ENCODE measurements at places on chromosomes 7 and 10. TPM values are rescaled to one million over a fixed set of nuclear protein-coding genes. Genes with fewer than 3 reads are reported as not detected.

DNA sequence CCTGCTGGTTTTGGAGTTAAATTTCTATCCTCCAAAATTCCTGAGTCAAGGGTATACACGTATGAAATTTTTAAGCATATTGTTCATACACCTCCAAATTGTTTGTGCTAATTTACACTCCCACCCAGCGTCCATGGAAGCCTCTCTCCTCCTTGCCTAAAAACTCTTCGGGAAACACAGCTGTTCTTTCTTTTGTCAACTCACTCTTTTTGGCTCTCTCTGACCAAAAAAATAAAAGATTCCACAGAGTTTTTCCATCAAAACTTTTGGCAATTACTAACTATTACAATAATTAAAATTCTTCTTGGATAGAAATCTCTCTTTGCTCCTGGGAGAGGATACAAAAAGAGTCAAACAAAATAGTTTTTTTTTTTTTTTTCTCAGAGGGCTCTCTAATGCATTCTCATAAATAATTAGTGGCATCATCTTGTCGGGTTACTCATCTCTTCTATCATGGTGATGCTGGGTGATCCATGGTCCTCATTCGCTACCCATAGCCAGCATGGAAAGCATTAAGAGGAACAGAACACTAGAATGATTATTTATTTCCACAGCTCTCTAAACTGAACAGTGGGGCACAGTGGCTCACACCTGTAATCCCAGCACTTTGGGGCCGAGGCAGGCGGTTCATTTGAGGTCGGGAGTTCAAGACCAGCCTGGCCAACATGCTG lies 310.7 kb downstream of the SFMBT2 start:
- no peak overlapping the region for H3K4me3 ChIP-seq
- no peak for DNase-seq
- no peak overlapping the region for H3K27ac ChIP-seq
- no peaks in the 10 kb centered on the region for H3K36me3 ChIP-seq

- peaks cover 6% of the 10 kb centered on the region for H3K36me3 ChIP-seq
- DNase-seq: no peak
- H3K4me3 ChIP-seq: no peak overlapping the region
- no peaks in the 10 kb centered on the region for H3K27me3 ChIP-seq
Measured at GRCh38 chr10:78963074-78964034, 105.4 kb upstream of the ZMIZ1 start.

- DNase-seq: peak; percentile 26
- no peak overlapping the region for H3K4me3 ChIP-seq
- H3K27me3 ChIP-seq: peaks cover 3% of the 10 kb centered on the region
- peaks cover 6% of the 10 kb centered on the region for H3K36me3 ChIP-seq
Measured at GRCh38 chr7:78702770-78703169, 750.7 kb downstream of the MAGI2 start.

- peaks cover 18% of the 10 kb centered on the region for H3K4me1 ChIP-seq
- H3K27ac ChIP-seq: peak overlapping the region; percentile 98
- DNase-seq: peak; percentile 37
- no peaks in the 10 kb centered on the region for H3K27me3 ChIP-seq
Measured at GRCh38 chr7:87152897-87153641, 816 bp downstream of the DMTF1 start.

The ZNF316 gene
- 27.1 TPM for total RNA-seq

GRCh38 chr7:136399385-136399784 lies 422.2 kb upstream of the MTPN start:
- DNase-seq: no peak
- H3K27me3 ChIP-seq: peaks cover 85% of the 10 kb centered on the region
- no peak overlapping the region for H3K4me3 ChIP-seq

The CYP51A1 gene
- 124 TPM for total RNA-seq

DNA sequence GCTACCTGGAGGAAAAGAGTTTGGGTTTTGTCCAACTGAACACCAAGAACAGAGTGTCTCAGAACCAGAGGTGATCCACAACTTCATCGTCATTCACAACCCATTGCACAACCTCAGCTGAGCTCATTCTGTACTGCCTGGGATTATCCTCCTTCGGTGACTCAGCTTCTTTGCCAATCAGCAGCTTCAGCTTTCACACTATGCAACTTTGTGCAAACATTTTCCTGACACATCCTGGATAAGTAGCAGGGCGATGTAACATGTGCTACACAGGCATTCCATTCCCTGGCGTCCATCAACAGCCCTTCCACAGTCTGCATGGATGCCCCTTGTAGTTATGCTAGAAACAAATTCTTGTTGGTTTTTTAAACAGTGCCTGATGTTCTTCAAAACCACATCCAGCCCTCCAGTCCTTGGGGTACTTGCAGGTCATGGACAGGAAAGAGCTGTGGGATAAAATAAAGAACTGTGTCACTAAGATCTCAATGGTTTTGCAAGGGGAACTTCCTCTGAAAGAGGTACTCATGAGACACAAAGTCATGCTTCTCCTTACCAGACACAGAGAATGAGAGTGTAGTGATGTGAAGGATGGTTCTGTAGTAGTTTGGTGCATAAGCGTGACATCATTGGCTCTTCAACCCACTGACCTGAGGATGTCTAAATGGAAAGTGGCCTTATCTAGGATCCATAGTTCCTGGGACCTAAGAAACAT lies 478.5 kb downstream of the KIF20B start:
- no peaks in the 10 kb centered on the region for H3K27me3 ChIP-seq
- H3K4me1 ChIP-seq: peaks cover 54% of the 10 kb centered on the region
- peak; percentile 98 for DNase-seq
- H3K4me3 ChIP-seq: peak overlapping the region; percentile 28
- H3K27ac ChIP-seq: peak overlapping the region; percentile 99

GRCh38 chr7:2379821-2380450 lies 23.5 kb upstream of the CHST12 start:
- no peak overlapping the region for H3K4me3 ChIP-seq
- H3K36me3 ChIP-seq: peaks cover 91% of the 10 kb centered on the region
- H3K4me1 ChIP-seq: peaks cover 5% of the 10 kb centered on the region
- H3K27me3 ChIP-seq: no peaks in the 10 kb centered on the region
- H3K27ac ChIP-seq: no peak overlapping the region

The ADCYAP1R1 gene
- total RNA-seq: not detected

DNA sequence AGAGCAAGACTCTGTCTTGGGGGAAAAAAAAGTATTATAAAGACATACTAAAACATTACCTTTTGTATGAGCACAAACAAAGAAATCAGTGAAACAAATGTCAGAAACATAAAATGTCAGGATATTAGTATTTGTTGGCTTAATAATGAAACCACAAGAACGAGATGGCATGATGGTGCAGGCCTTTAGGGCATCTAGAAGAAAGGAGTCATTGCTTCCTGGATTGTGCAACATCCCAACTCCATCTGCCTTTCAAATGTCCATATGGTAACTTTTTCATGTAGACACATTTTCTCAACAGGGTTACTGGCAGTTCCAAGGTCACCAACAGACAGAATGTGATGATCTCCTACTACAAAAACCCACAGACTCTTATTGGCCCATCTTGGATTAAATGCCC lies 96.6 kb downstream of the ZNF248 start:
- H3K4me3 ChIP-seq: no peak overlapping the region
- no peaks in the 10 kb centered on the region for H3K27me3 ChIP-seq
- no peak overlapping the region for H3K27ac ChIP-seq
- DNase-seq: no peak

The RNF148 gene
- total RNA-seq: 0.63 TPM

GRCh38 chr10:10892290-10892875 lies 125.3 kb upstream of the CELF2 start:
- H3K27me3 ChIP-seq: no peaks in the 10 kb centered on the region
- H3K27ac ChIP-seq: no peak overlapping the region
- no peak overlapping the region for H3K4me3 ChIP-seq
- peaks cover 13% of the 10 kb centered on the region for H3K4me1 ChIP-seq
- no peaks in the 10 kb centered on the region for H3K36me3 ChIP-seq
- no peak for DNase-seq

DNA sequence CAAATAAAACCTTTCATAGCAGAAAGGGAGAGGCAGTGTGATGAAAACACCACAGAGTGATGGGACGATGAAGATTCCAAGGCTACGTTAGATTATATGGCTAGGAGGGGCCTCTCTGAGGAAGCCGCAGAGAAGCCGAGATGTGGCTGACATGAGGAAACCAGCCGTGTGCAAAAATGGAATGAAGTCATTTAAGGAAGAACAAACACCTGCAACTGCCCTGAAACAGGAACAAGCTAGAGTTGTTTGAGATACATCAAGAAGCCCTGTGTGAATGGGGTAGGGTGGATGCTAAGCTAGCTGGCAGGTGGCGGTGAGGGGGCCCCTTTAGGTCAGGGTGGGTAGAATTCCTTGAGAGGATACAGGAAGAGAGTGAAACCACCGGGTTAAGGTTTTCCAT lies 129.5 kb downstream of the KLF6 start:
- peaks cover 11% of the 10 kb centered on the region for H3K4me1 ChIP-seq
- H3K4me3 ChIP-seq: no peak overlapping the region
- no peaks in the 10 kb centered on the region for H3K27me3 ChIP-seq
- no peaks in the 10 kb centered on the region for H3K36me3 ChIP-seq

DNA sequence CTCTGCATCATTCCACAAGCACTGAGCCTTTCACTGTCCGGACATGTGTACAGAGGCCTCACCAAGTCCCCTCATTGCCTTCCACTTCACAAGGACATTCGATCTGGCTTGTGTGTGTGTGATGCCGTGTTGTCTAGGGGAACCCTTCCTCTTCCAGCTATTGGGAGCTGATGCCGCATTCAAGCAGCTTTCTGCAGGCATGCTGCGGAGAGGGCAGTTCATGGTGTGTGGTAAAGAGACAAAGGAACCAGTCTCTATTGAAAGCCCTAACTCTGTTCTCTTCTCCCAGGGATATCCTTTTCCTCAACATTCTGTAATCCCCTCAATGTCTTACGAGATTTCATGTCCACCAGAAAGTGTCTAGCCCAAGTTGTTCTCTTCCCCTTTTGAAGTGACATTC lies 141.6 kb downstream of the ALOX5 start:
- H3K4me1 ChIP-seq: peaks cover 15% of the 10 kb centered on the region
- H3K27ac ChIP-seq: no peak overlapping the region
- H3K27me3 ChIP-seq: no peaks in the 10 kb centered on the region
- no peak for DNase-seq

DNA sequence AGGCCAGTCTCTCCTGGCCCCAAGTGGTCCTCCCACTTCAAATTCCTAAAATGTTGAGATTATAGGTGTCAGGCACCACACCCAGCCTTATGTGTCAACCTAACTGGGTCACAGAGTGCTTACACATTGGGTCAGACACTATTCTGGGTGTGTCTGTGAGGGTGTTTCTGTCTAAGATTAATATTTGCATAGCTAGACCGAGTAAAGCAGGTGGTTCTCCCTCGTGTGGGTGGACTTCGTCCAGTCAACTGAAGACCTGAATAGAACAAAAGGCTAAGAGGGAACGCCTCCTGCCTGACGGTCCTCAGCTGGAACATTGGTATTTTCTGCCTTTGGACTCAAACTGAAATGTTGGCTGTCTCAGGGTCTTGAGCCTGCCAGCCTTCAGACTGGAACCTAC lies 11.5 kb downstream of the PPIF start:
- no peak for DNase-seq
- H3K27me3 ChIP-seq: peaks cover 35% of the 10 kb centered on the region
- no peak overlapping the region for H3K4me3 ChIP-seq
- no peaks in the 10 kb centered on the region for H3K4me1 ChIP-seq
- H3K36me3 ChIP-seq: peaks cover 21% of the 10 kb centered on the region

DNA sequence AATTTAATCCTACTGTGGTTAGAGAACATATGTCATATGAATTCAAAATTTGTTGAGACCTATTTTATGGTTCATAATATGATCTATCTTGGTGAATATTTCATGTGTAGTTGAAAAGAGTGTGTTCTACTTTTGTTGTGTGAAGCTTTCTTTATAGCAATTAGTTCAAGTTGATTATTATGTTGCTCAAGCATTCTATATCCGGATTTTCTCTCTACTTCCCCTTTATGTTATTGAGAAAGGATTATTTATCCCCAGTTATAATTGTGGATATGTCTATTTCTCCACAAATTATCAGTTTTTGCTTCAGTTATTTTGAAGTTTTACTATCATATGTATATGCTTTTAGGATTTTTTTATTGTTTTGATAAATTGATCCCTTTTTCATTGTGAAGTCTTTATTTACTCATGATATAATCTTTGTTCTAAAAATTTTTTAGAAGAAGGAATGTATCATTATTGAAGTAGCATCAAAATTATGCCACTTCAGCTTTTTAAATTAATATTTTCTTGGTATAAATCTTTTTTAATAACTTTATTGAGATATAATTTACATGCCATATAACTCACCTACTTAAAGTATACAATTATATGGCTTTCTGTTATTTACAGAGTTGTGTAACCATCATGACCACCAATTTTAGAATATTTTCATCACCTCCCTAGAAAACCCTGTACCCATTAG lies 12.0 kb upstream of the MEST start:
- no peak overlapping the region for H3K27ac ChIP-seq
- no peaks in the 10 kb centered on the region for H3K36me3 ChIP-seq
- no peak overlapping the region for H3K4me3 ChIP-seq
- H3K4me1 ChIP-seq: peaks cover 3% of the 10 kb centered on the region
- no peaks in the 10 kb centered on the region for H3K27me3 ChIP-seq
- DNase-seq: no peak

DNA sequence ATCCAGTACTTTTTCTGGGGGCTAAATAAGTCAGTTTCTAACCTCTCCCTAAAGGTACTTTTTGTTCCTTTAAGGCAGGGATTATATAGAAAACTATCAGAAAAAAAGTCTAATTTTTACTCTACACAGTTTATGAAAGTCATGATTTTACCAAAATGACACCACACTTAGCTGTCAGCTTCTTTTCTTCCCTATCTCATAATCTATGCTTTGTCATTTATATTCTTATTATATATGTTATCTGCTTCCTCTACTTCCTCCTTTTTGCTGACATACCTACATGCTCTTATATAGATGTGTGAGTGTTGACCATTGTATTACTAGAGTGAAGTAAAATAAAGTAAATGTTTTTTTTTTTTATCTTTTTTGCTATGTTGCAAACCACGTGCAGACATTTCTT lies 203.9 kb upstream of the CHRM2 start:
- no peaks in the 10 kb centered on the region for H3K4me1 ChIP-seq
- H3K27ac ChIP-seq: no peak overlapping the region
- H3K27me3 ChIP-seq: peaks cover 41% of the 10 kb centered on the region
- no peaks in the 10 kb centered on the region for H3K36me3 ChIP-seq
- no peak for DNase-seq

The PRSS1 gene
- not detected for total RNA-seq

- no peaks in the 10 kb centered on the region for H3K36me3 ChIP-seq
- H3K27ac ChIP-seq: no peak overlapping the region
Measured at GRCh38 chr7:26543951-26544350, 252.3 kb downstream of the SNX10 start.

The ERV3-1 gene
- total RNA-seq: 11.2 TPM
